ENCODE measurements at places on chromosomes 7 and 10.

DNA sequence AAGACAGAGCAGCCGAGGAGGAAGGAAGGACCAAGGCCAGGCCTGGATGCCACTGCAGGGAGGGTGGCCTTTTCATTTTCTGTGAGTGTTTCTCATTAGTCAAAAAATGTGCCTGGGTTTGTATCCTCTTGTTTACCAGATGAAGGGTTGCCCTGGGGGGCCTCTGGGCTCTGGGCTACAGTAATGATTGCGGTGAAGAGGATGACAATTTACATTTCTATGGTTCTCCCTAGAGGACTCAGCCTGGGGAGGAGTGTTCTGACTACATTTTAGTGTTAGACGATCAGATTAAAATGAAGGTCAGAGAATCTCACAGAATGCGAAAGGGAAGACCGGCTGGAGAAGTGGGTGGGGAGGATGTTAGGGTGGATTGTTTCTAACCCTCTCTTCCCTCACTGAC is 108.0 kb upstream of the KMT2C start:
- no peak for DNase-seq

DNA sequence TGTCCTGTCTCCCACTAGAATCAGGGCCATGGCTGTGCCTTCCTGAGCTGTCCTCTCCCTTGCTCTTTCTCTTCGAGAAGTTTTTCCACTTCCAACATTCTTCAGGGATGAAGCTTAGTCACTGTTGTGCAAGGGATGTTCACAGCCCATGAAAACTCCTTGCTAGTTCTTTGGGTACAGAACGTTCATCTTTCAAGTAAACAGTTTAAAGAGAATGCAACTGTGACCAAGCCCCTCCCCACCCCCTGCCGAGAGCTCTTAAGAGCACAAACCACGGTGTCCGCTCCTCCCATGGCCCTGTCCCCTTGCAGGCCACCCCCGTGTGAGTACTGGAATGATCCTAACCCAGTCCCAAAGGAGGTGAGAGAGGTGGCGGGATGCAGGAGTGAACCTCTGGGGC is 161.1 kb upstream of the RHEB start:
- no peak for DNase-seq

GRCh38 chr10:61125560-61126170 is 181.7 kb upstream of the RHOBTB1 start:
- no peak for DNase-seq

- no peak for DNase-seq
Measured at GRCh38 chr10:99958302-99958701, 51.4 kb downstream of the DNMBP start.

DNA sequence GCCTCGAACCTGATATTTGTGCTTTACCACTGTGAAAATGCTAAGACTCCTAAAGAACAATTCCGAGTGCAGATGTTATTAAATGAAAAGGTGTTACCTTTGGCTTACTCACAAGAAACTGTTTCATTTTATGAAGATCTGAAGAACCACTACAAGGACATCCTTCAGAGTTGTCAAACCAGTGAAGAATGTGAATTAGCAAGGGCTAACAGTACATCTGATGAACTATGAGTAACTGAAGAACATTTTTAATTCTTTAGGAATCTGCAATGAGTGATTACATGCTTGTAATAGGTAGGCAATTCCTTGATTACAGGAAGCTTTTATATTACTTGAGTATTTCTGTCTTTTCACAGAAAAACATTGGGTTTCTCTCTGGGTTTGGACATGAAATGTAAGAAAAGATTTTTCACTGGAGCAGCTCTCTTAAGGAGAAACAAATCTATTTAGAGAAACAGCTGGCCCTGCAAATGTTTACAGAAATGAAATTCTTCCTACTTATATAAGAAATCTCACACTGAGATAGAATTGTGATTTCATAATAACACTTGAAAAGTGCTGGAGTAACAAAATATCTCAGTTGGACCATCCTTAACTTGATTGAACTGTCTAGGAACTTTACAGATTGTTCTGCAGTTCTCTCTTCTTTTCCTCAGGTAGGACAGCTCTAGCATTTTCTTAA is 47.7 kb downstream of the MINPP1 start:
- no peak for DNase-seq

DNA sequence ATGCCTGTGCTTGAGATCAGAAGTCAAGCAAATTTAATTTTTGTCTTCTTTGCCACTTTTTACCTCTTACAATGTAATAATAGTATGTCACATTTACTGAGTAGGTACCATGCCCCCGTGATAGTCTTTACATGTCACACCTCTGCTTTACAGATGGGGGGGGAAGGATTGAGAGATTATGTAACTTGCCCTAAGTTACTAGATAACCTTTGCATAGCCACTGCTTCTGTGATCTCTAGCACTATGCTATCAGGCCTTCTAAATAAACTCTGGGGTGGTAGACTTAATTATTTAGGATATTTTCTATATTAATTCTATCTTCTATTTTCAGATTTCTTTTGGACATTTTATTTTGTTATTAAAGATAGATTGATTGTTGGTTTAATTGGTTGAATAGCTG is 514.4 kb downstream of the SUGCT start:
- DNase-seq: no peak

GRCh38 chr7:90828601-90829000 is 232.5 kb downstream of the CDK14 start:
- DNase-seq: no peak

DNA sequence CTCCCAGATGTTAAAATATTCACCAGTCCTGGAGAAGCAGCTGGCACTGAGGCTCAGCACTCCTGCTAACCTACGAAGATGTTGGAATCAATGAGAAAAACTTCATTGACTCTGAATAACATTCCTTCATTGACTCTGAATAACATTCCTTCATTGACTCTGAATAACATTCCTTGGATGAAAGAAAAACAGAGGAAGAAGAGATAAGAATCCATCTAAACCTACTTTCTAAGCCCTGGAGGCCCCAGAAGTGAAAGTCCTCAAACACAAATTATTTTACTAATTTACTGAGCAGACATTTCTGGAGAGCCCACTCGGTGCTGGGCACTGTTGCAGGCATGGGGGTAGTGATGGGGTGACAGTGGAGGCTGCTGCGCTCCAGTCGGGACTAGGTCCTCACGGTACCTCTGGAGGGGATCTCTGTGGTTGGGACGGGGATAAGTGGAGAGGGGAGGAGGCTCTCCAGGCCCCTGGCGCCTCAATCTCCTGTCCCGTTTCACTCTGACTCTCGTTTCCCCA is 254.1 kb downstream of the WDR37 start:
- DNase-seq: no peak

GRCh38 chr7:3739983-3740382 is 438.9 kb downstream of the SDK1 start:
- no peak for DNase-seq

- no peak for DNase-seq
Measured at GRCh38 chr7:24617957-24618616, 44.8 kb downstream of the PALS2 start.

DNA sequence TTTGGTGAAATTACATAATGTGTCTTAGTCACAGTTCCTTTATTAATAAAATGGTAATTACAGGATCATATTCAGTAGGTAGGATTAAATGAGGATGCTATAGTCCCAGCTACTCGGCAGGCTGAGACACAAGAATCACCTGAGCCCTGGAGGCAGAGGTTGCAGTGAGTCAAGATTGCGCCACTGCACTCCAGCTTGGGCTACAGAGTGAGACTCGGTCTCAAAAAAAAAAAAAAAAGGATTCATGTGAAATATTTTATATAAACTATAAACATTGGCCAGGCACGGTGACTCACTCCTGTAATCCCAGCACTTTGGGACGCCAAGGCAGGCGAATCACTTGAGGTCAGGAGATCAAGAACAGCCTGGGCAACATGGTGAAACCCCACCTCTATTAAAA is 197.9 kb downstream of the IMMP2L start:
- no peak for DNase-seq

DNA sequence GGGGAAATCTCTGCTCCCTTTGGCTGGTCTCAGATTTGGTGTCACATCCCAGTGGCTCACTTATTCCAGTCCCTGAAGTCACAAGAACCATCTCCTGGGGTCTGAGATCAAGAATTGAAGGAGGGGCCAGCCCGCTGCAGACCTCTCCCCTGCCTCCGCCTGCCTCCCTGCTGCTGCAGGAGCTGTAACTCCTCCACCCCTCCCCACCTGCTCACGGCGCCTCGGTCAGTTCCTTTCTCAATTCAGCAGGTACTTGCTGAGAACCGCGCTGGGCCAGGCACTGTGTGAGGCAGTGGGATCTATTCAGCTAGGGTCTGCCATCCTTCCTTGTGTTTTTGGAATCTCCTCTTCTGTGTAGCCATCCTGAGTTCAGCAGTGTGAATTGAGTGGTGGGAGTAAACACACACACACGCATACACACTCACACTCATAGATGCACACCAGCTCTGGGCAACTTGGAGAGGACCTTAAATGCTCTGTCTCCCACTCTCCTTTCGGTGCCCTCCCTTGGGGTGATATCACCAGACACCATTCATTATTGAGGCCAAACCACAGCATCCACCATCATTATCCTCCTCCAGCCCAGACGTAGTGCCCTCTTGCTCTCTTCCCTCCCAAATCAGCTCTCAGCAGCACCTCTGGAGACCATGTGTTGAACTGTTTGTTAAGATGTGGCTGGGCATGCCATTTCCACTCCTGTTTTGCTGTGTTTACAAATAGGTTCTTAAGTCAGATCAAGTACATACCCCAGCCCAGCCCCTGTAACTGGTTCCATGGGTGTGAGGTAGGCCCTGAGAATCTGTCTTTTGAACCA is 22.0 kb upstream of the ANKRD2 start:
- DNase-seq: no peak

DNA sequence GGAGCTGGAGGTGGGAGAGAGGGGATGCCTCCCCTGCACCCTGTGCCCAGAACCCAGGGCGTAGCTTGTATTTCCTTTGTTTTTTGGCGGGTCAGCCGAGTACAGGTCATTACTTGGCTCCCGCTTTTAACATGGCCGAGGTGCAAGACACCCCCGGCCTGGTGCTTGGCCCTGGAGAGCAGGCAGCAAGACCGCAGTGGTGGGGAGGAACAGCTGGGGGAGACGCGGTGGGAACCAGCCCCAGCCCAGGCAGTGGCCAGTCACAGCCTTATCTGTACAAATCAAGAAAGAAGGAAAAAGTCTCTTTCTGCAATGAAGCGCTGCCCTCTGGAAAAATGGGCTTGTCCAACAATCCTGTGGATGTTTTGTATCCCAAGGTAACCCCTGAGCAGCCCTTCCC is 99.1 kb downstream of the TAX1BP1 start:
- DNase-seq: no peak

DNA sequence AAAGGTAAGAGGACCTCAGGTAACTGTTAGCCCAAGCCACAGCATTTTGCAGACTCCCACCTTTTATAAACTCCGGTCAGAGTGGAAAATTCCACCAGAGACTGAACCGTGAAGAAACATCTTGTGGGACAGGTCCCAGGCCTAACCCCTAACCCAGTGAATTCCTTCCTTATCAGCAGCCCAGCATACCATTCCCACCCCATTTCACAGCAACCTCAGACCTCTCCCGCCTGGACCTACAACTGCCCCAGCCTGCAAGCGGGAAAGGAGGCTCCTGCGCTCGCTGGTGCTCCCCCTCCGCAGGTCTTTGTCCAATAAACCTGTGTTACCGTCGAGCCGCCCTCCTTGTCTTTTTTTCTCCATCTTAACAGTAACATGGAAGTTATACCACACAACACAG is 736.6 kb downstream of the MAGI2 start:
- DNase-seq: no peak

GRCh38 chr10:129728905-129729795 is 234.9 kb downstream of the EBF3 start:
- no peak for DNase-seq

Measured in activated CD8-positive, alpha-beta memory T cell treated with anti-CD3 and anti-CD28 coated beads for 4 hours (primary cell).